ENCODE measurements at places on chromosomes 7 and 10.

DNA sequence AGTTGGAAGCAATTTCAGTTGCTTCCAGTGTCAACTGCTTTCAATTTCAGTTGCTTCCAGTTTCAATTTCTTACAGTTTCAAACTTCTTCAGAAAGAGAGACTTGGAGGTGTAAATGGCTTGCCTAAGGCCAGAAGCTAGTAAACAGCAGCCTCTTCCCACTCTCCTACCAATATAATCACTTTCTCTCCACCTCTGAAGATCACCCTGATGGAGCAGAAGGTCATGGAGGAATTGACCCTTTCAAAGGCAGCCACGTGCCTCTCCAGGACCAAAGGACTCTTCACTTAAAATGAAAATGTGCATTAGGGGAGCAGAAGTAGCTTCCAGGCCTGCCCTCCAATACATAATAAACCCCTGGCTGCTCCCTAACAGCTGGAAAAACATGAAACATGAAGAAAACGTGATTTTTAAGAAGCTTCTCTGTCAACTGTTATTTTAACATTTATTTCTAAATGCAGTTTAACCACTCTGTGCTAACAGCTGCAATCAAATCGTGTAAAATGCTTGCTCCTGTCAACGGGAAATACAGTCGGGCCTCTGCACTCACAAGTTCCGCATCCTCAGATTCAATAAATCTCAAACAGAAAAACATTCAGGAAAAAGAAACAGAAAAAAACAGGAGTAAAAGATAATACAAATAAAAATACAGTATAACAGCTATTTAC, 1020.6 kb downstream of the XPNPEP1 start:
- no peak for DNase-seq

- DNase-seq, result no peak
Measured at GRCh38 chr7:48971173-48971572, 46.8 kb downstream of the CDC14C start.

DNA sequence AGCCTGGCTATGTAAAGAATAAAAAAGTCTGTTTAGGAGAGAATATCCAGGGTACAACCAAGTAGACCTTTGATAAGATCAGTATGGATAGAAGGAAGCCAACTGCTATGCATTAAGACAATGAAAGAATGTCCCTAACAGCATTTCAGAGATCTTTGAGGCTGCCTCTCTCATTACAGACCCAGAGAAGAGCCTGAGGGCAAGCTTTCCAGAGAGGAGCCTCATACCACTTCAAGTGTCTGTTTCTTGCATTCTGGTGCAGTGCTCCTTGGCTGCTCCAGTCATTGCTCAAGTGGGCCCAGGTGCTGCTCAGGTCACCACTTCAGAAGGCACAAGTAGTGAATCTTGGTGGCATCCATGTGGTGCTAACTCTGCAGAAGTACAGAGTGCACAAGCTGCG, 514.0 kb downstream of the PLXDC2 start:
- no peak for DNase-seq

DNA sequence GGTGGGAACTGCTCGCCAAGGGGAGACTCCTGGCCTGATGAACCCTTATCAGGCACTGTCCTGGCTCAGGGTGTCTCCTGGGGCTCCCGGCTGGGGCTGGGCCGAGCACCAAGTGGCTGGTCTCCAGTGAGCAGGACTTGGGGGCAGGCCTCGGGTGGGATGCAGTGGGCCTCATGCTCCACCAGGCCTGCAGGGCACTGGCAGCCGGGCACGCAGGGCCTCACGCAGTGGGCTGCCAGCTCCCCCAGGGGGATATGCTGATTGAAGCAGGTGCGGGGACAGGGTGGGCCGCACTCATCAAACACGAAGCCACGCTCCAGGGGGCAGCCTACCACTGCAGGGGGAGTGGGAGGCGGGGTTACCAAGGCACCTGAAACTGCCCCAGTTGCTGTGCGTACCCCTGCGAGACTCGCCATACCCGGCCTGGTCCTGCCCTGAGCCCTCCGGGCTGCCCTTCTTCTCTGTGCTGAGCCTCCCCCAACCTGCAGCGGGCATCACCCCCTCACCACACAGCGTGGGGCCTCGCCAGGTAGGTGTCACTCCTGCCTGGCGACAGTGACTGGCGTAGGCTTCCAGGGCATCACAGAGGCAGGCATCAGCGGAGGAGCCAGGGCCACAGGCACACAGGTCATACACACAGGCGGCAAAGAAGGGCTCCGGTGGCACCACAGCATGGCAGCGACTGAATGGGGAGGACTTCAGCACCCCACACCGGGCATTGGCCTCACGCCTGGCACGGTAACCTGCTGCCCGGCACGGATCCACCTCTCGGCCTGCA, 14.5 kb downstream of the ATP6V1F start:
- no peak for DNase-seq

DNA sequence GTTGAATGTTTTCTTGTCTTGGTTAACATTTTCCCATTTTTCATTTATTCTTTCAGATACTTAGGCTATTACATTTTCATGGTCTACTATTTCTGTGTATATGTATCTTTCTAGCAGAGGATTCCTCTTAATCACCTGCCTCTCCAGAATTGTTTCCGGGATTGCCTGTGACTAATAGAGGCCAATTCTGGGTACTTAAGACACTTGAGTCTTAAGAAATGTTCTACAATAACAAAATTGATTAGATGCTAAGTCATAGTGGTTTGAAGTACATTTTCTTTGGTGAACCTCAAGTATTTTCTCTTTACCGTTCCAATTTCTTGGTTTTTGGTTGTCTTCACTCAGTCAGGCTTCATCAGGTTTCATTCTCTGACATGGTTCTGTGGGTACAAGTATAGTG, 26.4 kb downstream of the BBS9 start:
- no peak for DNase-seq

- DNase-seq, result peak; percentile 12
Measured at GRCh38 chr10:122279725-122280141, 8.6 kb downstream of the BTBD16 start.

- peak; percentile 68 for DNase-seq
Measured at GRCh38 chr7:112233048-112233697, 26.7 kb downstream of the ZNF277 start.

DNA sequence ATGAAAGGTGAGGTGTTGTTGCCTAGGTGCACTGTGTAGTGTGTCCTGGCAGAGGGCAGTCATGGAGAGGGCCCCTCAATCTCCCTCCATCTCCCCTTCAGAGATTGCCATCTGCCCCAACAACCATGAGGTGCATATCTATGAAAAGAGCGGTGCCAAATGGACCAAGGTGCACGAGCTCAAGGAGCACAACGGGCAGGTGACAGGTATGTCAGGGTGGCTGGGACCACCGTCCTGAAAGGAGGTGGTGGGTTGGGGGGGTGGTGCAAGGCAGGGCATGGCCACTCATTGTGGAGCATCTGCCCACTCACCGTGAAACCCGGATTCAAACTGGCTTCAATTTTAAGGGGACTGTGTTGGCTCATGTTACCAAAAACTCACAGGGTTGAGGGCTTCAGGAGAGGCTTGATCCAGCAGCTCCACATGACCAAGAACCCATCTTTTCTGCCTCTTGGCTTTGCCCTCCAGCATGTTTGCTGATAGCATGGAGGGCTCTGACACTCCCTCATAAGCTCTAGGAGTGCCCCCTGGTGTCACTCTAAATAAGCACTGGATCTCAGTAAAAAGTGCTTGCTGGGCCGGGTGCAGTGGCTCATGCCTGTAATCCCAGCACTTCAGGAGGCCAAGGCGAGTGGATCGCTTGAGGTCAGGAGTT, 12.2 kb downstream of the ARPC1B start:
- DNase-seq, result peak; percentile 63

- DNase-seq, result peak; percentile 72
Measured at GRCh38 chr10:71801361-71801760, 28.0 kb upstream of the VSIR start.

DNA sequence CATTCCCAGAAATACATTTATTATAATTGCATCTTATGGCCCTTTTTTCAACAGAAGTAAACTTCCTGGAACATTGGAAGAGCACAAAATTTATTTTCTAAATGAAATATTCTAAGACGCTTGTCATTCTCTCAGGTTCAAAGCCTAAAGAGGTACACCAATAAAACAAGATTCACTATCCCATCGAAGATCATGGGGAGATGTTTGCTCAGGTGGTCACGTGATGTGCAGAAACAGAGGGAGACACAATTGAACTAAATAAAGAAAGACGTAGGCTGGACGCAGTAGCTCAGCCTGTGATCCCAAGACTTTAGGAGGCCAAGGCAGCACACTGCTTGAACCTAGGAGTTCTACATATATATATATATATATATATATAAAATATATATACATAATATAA, 46.0 kb upstream of the TMEM254 start:
- no peak for DNase-seq

- no peak for DNase-seq
Measured at GRCh38 chr10:108454793-108455192, 1290.3 kb upstream of the SORCS1 start.

DNA sequence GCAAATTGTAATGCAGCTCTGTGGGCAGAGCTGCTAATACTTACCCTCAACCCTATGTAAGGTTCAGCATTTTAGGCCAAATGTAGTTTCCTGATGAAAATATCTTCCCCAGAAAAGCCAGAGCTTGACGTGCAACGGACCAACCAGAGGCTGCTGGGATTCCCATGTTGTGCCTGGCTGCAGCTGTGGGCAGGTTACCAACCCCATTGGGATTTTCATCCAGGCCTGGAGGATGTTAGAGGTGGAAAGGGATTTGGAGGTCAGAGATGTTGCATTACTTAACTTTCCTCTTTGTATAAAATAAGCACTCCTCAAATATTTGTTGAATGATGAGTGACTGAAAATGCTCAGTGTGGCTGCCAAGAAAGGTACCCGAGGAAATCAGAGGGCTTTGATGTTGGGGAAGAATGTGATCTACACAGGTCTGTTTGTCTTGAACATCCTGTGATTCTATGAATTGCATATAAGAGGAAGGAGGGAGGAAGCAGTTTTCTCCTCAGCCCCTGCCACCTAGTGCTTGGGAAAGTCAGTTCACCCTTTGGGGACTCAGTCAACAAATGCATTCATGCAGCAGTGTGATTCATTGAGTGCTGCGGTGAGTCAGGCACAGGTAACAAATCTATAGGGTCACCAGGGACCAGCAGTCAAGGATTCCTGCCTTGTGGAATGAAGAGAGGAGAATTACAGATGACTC, 487.2 kb downstream of the RPS24 start:
- DNase-seq, result no peak

GRCh38 chr10:46520381-46520780, 36.1 kb downstream of the GPRIN2 start:
- DNase-seq, result no peak

- DNase-seq, result peak; percentile 53
Measured at GRCh38 chr7:134459981-134460380, 1.1 kb upstream of the AKR1B1 start.

DNA sequence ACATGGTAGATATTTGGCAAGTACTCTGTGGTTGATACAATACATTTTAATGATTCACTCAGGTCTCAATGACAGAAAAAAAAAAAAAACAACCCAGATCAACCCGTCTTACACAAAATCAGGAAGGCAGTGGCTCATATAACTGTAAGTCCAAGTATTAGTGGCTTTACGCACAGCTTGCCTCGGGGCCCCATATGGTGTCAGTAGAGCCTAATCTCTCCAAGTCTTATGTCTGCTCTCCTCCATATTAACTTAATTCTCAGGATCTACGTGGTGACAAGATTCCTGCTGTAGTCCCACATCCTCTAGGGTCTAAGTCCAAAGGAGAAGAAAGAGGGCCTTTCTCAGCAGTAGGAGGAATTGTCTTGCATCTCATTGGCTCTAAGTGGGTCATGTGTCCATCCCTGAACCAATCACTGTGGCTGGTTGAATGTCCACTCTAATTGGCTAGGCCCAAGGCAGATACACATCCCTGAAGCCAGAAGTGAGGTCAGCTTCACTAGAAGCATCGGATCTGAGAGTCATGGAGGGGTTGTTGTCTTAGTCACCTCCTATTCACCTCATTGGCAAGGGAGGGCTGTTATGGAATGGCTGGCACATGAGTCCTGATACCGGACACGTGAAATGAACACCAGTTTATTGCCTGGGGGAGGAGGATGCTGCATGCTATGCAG, 20.5 kb upstream of the PLPP4 start:
- no peak for DNase-seq

DNA sequence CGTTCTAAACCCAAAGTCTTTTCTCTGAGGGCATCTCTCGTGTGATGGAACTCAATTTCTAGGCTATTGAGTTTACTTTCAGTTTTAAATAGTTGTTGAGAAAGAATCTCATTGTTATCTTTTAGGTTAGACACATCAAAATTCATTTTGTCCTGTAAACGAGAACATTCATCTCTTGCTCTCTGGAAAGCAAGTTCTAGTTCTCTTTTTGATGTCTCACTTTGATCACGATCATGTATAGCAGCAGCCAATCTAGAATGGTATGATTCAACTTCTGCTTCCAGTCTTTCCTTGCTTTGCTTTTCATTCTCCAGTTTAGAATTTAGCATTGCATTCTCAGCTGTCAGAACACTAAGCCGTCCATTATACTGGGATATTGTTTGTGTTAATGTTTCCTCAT, 65.1 kb downstream of the ANKRD26 start:
- no peak for DNase-seq

DNA sequence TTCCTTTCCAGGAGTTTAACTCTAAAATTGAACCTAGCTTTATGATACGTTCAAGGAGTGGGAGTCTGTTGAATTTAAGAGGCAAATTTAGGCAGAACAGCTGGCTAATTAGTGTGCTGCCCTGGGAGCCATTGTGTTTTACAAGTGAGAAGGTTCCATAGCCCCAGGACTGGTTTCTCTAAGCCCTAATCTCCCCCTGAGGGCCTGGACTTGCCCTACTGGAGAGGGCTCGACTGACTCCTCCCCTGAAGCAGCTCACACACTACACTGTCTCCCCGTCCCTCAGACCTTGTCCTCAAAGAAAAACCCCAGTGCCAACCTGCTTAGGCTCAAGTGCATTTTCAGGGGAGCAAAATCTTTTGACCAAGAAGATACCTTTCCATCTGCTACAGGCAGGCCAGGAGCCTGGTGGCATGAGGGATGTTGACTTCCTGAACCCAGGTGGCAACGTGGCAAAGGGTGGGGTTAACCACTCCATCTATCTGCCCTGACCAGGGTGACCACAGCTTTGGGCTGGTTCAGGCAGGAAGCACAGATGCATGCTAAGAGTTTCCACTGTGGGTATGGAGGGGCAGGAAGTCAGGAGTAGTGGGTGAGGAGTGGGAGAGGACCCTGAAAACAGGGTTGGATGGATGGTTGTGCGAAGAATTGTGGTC, 68.9 kb upstream of the CARD11 start:
- DNase-seq, result no peak

DNA sequence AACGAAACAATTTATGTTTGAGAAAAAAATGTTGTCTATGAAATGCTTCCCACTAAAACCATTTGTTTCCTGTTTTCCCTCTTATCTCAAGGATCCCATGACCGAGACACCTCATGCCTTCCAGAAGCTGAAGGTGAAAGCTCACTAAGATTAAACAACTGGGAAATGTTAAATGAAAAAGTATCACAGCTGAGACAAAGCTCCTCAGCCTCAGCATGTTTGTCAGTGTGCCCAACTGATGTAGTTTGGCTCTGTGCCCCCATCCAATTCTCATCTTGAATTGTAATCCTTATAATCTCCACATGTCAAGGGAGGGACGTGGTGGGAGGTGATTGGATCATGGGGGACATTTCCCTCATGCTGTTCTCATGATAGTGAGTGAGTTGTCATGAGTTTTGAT, 327.3 kb downstream of the HTR7 start:
- no peak for DNase-seq

- no peak for DNase-seq
Measured at GRCh38 chr7:107230334-107230733, 61.5 kb downstream of the HBP1 start.

- DNase-seq, result no peak
Measured at GRCh38 chr10:52864201-52865106, 91.9 kb upstream of the MBL2 start.

- no peak for DNase-seq
Measured at GRCh38 chr7:137396051-137396450, 52.5 kb upstream of the PTN start.
